ENCODE measurements at places on chromosomes 16 and 17. TPM values are rescaled to one million over a fixed set of nuclear protein-coding genes. Genes with fewer than 3 reads are reported as not detected.

Gene NAT9
- total RNA-seq: 48.6 TPM

DNA sequence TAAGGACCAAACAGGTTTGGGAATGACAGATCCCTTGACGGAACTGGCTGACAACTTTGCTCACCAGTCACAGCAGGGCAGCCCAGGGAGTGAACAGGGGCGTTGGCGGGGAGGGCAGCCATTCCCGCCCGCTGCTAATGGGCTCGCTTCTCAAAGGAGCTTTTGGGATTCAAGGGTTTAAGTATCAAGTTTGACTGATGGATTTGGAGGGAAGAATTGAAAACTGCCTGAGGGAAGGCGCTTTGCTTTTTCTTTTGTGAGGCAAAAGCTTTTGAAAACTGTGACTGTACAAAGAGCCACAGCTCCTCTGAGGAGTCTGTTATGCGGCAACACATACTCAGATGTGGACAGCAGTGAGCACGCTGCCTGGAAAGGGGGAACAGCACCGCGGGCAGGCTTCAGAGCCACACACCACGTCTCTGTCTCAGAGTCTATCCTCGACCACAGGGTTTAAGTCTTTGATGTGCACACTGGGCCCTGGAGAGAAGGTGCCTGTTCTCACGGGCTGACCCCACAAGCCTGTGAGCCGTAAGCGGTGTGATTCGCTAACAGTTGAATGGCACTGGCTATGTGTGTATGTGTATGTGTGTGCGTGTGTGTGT, 79.9 kb upstream of the HSBP1 start:
- H3K27ac ChIP-seq: no peak overlapping the region
- no peaks in the 10 kb centered on the region for H3K4me1 ChIP-seq
- no peak overlapping the region for H3K4me3 ChIP-seq
- no peaks in the 10 kb centered on the region for H3K27me3 ChIP-seq

- H3K27me3 ChIP-seq: no peaks in the 10 kb centered on the region
- peaks cover 37% of the 10 kb centered on the region for H3K36me3 ChIP-seq
- DNase-seq: no peak
- H3K4me3 ChIP-seq: no peak overlapping the region
Measured at GRCh38 chr17:4293572-4293971, 29.8 kb upstream of the ANKFY1 start.

Gene CACNA1G
- total RNA-seq: 0.21 TPM

DNA sequence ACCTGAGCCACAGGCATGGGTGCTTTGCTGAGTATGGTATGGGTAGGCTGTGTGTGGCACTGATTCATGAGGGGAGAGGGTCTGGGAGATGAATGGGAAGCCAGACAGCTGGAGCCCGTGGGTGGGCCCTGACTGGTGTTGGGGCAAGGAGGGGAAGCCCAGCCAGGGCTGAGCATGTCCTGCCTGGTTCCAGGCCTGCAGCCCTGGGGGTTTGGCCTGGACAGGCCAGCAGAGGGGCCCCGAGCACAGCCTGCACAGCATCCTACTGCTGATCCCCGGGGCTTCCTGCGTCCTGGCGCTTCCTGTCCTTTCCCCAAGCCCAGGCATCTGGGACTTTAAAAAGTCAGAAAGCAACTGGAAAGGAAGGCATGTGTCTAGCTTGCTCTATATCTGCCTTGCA, 4.6 kb upstream of the MVD start:
- H3K27ac ChIP-seq: no peak overlapping the region
- no peak overlapping the region for H3K4me3 ChIP-seq
- H3K4me1 ChIP-seq: peaks cover 10% of the 10 kb centered on the region
- no peaks in the 10 kb centered on the region for H3K27me3 ChIP-seq
- H3K36me3 ChIP-seq: no peaks in the 10 kb centered on the region

Gene SPATA33
- 9.7 TPM for total RNA-seq

DNA sequence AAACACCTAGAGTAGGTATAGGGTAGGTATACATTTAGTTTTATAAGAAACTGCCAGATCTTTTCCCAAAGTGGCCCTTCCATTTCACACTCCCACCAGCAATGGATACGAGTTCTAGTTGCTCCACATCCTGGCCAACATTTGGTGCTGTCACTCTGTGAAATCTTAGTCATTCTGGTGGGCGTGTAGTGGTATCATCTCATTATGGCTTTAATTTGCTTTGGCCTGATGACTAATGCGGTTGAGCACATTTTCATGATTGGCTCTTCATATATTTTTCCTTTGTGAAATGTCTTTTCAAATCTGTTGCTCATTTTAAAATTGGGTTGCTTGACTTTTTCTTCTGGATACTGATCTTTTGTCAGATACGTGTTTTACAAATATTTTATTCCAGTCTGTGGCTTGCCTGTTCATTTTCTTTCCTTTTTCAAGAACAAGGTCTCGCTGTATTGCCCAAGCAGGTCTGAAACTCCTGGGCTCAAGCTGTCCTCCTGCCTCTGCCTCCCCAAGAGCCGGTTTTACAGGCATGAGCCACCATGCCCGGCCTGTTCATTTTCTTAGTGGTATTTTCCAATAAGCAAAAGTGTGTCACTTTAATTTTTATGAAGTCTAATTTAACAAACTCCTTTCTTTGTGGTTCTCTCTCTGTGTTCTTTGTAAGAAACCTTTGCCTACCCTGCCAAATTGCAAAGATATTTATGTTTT, 192.4 kb downstream of the SEC14L1 start:
- peak overlapping the region; percentile 27 for H3K27ac ChIP-seq
- peaks cover 18% of the 10 kb centered on the region for H3K4me1 ChIP-seq
- no peak overlapping the region for H3K4me3 ChIP-seq
- H3K36me3 ChIP-seq: no peaks in the 10 kb centered on the region

GRCh38 chr17:62750631-62751051, 57.5 kb downstream of the MARCHF10 start:
- DNase-seq: no peak
- H3K4me3 ChIP-seq: no peak overlapping the region
- peaks cover 4% of the 10 kb centered on the region for H3K4me1 ChIP-seq
- H3K27ac ChIP-seq: no peak overlapping the region
- H3K27me3 ChIP-seq: no peaks in the 10 kb centered on the region
- H3K36me3 ChIP-seq: no peaks in the 10 kb centered on the region

DNA sequence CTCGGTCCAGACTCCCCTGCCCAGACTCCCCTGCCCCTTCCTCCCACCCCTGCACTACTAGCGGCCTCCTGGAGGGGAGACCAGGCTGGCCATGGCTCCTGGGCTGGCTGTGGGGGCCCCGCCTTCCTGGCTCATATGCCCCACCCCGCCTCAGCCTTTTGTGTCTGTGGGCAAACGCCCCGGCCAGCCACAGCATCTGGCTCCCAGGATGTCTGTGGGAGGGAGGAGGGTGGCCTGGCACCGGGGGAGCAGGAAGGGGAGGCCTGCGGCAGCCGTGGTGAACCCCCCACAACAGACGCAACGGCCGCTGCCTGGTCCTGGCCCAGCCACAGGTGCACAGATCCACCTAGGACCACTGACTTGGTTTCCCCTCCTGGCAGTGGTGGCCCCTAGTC, 32.9 kb downstream of the BAHCC1 start:
- H3K4me3 ChIP-seq: no peak overlapping the region
- no peaks in the 10 kb centered on the region for H3K36me3 ChIP-seq
- peaks cover 55% of the 10 kb centered on the region for H3K4me1 ChIP-seq
- no peak for DNase-seq
- peak overlapping the region; percentile 36 for H3K27ac ChIP-seq

Gene ITGAL
- 127 TPM for total RNA-seq

DNA sequence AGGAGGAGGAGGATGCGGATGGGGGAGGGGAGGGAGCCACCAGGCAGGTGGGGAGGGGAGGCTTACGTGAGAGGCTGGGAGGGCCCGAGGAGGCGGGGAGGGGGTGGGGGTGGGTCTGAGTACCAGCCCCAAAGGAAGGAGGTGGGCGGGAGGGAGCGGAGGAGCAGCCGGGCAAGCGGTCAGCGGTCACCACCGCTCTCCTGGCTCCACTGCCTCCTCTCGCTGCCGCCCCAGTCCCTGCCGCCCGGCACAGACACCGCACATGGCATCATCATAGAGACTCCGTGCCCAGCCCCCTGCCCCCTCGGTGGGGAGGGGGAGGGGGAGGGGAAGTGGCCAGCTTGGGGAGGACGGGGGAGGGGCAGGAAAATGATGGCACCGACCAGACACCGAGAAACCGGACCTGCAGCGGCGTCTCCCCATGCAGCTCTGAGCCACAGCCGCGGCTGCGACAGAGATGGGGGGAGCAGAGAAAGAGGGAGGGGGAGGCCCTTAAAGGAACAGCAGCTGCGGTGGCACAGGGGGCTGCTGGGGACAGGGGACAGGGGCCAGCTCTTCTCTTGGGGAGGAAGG, at the start of gene TLCD3B:
Gene TLCD3B, minus strand, starts transcription at position 431 of the 573 bp plus-strand sequence. CDS start 744 bp downstream, outside the sequence.
- H3K4me1 ChIP-seq: peaks cover 9% of the 10 kb centered on the region
- no peak within 1 kb of the TSS for H3K27ac ChIP-seq
- no peak within 1 kb of the TSS for H3K4me3 ChIP-seq
- no peak for DNase-seq

- H3K4me3 ChIP-seq: no peak overlapping the region
- no peak for DNase-seq
- no peak overlapping the region for H3K27ac ChIP-seq
- H3K27me3 ChIP-seq: peaks cover 38% of the 10 kb centered on the region
Measured at GRCh38 chr17:48427598-48427997, 2.4 kb downstream of the SKAP1 start.

Gene DHX58
- total RNA-seq: 40.4 TPM

DNA sequence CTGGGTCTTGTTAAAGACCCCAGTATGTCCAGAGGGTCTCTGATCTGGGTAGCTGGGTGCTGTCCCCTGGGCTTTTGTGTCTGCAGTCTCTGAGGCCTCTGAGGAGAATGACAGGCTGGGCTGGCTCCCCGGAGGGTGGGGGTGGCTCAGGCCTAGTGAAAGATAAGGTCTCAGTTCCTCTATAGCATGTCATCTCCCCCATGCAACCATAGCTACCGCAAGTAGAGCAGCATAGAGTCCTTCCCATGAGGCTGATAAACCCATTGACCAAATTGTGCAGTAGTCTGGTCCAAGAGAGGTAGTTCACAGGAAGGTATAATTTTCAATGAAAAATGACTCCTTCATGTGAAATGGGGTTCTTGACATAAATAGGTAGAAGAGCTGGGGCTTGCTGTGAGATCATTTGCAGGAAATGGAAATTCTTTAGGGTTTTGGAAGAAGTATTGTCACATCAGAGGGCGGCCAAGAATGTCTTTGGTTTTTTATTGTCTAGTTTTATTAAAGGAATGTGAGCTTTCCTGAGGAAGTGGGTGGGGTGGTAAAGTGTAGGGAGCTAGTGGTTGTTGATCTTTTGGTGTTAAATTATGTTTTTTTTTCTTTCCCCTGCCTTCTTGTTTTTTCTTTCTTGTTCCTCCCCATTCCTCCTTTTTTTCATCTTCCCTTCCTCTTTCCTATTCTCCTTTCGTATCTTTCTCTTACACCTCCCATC, 21.0 kb downstream of the SLC7A6OS start:
- H3K27ac ChIP-seq: peak overlapping the region; percentile 47
- no peaks in the 10 kb centered on the region for H3K27me3 ChIP-seq
- peaks cover 68% of the 10 kb centered on the region for H3K36me3 ChIP-seq
- peaks cover 53% of the 10 kb centered on the region for H3K4me1 ChIP-seq
- no peak overlapping the region for H3K4me3 ChIP-seq

Gene EFNB3
- 1.6 TPM for total RNA-seq

Gene ITGB4
- 34.7 TPM for total RNA-seq

Gene PLLP
- total RNA-seq: 77.5 TPM

GRCh38 chr17:81438688-81439087, 43.4 kb downstream of the BAHCC1 start:
- H3K36me3 ChIP-seq: peaks cover 16% of the 10 kb centered on the region
- DNase-seq: no peak
- peaks cover 26% of the 10 kb centered on the region for H3K4me1 ChIP-seq
- no peak overlapping the region for H3K27ac ChIP-seq
- H3K4me3 ChIP-seq: no peak overlapping the region

DNA sequence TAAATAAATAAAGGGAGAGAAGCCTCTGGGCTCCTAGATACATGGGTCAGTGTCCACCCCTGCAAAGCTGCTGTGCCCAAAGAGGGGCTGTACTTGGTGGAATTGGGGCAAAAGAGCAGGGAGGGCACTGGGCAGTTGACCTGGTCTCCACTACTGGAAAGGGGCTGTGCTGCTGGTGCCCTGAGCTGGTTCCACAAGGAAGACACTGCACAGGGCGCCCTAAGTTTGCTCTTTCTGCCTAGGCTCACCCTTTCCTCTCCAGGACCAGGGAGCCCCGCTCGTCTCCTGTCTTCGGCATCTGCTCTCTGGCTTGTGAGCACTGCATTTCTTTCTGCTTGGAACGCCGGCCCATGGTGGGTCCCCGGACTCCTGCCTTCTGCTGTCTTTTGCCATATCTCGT, 161.9 kb downstream of the SEC14L1 start:
- no peaks in the 10 kb centered on the region for H3K27me3 ChIP-seq
- H3K4me3 ChIP-seq: no peak overlapping the region
- H3K4me1 ChIP-seq: no peaks in the 10 kb centered on the region
- no peak for DNase-seq

Gene ACE
- total RNA-seq: 90.7 TPM
